ENCODE measurements at places on chromosomes 2 and 18. TPM values are rescaled to one million over a fixed set of nuclear protein-coding genes. Genes with fewer than 3 reads are reported as not detected.

GRCh38 chr2:155377266-155377680, 678.8 kb downstream of the KCNJ3 start:
- peak; percentile 78 for DNase-seq

DNA sequence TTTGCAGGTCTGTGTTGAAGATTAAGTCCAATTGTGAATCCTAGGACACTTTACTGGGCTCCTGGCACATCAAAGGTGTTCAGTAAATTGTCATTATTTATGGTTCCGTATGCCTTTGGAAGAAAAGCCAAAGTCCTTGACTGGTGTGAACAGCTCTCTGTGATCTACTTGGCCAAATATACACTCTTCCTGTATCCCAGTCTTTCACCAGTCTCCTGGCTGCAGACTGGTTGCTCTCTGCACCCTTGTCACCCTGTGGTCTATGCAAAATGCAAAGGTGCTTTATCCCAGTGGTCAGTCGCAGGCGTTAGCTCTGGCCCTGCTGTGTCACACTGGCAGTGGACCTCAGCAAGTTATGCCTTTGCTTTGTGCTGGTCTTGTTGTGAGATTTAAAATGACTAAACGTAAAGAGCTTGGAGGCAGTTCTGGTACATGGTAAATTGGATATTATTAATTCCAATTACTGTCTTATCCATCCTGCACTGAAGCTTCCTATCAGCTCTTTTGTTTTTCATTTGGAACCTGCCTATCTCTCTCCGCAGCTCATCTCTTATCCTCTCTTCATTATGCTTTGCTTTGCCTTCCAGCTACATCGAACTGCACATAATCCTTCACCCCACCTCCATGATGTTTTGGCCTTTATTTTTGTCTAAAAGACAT, 83.1 kb downstream of the MYO1B start:
- no peak for DNase-seq

DNA sequence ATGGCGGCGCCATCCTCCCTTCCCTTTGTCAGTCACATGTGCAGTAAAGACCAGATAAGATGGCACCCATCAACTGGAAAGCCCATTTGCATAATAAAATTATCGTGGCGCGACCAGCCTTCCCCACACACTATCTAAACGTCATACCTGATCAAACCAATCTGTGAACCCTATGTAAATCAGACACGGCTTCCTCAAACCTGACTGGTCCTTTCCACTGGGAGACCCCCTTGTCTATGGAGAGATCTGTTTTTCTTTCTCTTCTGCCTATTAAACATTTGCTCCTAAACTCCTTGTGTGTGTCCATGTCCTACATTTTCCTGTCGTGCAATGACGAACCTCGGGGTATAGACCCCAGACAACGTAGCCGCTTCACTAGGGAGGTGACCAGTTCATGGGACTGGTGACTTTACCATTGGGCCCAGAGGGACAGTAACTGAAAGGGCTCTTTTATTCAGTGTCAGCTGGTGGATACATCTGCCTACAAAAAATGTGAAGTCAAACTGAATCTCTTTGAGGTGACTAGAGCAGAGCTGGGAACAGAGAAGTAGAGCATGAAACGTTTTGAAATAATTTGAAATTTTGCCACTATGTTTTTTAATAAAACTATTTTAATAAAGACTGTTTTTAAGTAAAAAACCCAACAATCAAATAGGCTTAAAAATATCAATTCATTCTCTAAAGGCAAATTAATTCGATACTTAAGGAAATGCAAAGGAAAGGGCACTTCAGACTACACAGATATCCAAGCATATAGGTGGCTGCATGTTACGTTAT, 87.5 kb downstream of the SOCS6 start:
- no peak for DNase-seq

- no peak for DNase-seq
These were observed 48.6 kb upstream of the RPL31 start for GRCh38 chr2:100953406-100954043.

GRCh38 chr2:156790343-156791037, 354.3 kb downstream of the GPD2 start:
- no peak for DNase-seq

GRCh38 chr18:32553174-32553573, 82.5 kb upstream of the GAREM1 start:
- no peak for DNase-seq

GRCh38 chr2:111143107-111143842, 22.6 kb downstream of the BCL2L11 start:
- no peak for DNase-seq

DNA sequence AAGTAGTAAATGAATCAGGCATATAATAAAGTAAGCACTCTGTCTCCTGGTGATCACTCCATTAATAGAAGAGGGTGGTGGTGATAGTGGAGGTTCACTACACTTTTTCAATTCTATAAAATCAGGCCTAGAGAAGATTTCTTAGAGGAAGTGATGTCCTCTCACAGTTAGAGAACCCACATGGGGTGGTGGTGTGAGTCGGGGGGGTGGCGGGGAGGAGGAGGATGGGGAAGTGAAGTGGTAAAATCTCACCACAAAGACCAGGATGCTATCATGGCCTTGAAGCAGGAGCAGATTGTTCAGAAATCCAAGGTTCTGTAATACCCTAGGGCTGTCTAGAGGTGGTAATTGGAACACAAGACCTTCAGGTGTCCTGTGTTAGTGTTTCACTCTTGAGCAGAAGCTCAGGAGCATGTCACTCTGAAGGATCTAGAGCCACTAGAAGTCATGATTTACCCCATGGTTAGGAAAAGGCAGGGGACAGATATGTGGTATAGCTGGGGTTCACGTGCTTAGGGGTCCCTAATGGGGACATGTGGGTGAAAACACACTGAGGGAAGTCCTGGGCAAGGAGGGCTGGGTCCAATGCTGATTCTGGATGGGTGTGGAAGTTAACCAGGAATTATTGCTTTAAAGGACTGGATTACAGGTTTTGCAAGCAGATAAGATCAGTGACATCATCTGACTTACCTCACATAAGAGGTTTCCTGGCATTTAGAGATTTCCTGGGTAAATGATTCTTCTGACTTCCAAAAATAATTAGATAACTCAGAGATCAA, 31.0 kb downstream of the RNF125 start:
- no peak for DNase-seq

DNA sequence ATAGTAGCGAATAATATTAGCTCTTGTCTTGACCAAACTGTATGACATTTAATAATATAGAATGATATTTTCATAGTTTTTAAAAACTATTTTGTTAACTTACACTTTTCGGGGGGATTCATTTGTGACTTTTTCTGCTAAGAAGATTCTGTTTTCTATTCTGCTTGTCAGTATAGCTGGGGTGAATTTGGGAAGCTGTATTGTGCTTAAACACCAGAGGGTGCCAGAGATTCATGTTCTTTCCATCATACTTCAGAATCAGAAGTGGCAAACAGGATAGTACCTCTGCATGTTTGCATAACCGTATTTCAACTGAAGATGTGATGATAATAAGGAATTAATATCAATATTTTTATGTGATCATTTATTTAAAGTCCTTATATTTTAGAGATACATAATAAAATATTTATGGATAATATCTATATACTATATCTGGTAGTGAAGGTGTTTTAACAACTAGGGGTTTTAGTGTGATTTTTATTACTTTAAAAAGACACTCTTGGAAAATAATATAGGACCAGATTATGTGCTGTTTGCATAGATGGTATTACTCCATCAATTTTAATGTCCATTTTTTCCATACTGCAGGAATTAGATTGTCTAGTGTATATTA, 81.0 kb downstream of the TAF4B start:
- DNase-seq, result peak; percentile 58

Gene MRO
- not detected for total RNA-seq

Gene EPB41L3
- total RNA-seq, result not detected

Data from G401 (cell line).